ENCODE measurements at places on chromosomes 5 and 9.
A peak's percentile ranks its signal among the peaks of the same experiment; 100 is the strongest.

DNA sequence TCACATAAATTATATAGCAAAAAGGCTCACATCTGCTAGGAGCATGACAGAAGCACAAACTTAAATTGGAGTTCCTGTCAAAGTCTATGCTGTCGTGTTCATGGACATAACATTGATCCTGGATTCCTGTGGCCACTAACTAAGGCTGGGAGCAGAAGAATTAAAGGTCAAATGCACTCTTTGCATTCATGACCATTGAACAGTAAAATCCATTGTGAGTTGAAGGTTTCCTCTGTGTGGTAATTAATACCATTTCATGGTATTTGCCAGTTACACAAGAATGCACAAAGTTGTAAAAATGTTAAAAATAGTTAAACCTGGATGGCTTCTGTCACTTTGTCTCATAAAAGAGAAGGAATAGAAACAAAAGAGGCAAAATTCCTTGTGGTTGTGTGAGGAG is 242.6 kb downstream of the NPR3 start:
- no peak for DNase-seq

DNA sequence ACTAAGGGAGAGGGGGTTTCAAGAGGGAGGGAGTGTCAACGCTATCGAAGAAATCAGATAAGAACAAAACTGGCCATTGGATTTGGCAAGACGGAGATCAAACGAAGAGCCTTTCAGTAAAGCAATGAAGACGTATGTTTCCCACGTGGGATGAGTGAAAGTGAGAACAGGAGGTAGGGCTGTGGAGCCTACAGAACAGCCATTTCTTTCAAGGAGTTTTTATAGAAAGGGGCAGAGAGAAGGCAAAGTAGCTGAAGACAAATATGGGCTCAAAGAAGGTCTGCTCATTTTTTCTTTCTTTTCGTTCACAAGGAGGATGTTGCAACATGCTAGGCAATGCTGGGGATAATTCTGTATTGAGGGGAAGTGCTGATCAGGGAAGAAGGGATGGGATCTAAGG is 98.3 kb downstream of the SUSD1 start:
- no peak for DNase-seq

DNA sequence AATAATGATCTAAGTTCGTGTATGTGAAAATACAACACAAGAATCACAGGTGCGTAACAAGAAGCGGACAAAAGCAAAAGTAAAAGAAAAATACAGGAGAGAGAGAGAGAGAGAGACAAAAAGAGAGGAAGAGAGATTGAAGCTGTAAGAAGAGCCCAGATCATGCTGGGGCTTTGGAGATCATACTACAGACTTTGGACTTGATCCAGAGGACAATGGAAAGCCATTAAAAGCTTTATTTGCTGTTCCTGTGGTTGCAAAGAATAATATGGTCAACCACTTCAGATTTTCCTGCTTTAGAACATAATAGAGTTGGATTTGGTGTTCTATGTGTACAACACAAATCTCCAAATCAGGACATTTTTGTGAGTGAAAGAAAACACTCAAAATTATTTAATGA is 561.4 kb downstream of the CAAP1 start:
- peak; percentile 35 for DNase-seq

- DNase-seq = no peak
Observed at GRCh38 chr9:16309082-16309468, 561.4 kb downstream of the BNC2 start.

DNA sequence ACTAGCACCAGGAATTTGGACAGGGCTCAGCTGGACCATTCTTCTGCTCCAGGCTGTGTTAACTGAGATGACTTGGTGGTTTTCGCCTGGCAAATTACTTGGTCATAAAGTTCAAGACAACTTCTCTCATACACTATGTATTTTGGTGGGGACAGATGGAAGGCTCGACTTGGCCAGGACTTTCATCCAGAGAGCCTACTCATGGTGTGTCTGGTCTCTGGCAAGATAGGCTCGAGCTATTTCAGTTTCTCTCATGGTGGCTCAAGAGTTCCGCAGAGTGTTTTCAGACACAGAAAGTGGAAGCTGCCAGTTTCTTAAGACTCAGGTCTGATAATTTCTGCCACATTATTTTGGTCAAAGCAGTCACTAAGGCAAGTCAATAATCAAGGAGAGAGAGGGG is 135.6 kb downstream of the IRX2 start:
- DNase-seq = no peak

GRCh38 chr5:82046276-82046647 is 74.4 kb downstream of the ATG10 start:
- peak; percentile 10 for DNase-seq

- DNase-seq = no peak
Observed at GRCh38 chr5:169219351-169219750, 81.6 kb downstream of the SLIT3 start.

DNA sequence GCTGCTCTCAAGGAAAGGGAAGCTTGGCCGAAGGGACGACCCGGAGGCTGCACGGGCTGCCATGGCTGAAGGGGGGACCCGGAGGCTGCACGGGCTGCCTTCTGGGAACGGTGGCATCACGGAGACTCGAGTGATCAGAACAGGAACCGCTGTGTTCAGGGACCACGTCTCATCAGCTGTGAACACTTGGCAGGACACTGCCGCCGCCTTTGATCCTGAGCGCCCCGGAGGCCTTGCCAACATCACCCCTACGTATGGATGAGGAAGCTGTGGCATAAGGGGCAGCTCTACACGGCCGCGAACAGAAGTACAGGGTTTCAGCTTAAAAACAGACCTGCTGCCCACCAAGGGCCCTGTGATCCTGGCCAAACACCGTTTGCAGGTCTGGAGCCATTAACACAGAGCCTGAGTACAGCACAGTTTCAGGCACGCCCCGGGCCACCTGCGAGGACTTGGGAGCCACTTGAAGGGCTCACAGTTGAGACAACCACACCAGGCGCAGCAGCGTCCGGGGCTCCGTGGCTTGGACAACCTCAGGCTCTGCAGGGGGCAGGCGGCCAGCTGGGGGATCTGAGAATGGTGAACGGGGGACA is 23.9 kb upstream of the TERT start:
- no peak for DNase-seq

- DNase-seq = no peak
Observed at GRCh38 chr5:2251751-2252150, 369.0 kb upstream of the IRX4 start.

GRCh38 chr5:142441616-142442015 is 116.8 kb upstream of the SPRY4 start:
- no peak for DNase-seq

GRCh38 chr9:78304357-78304756 is 7.4 kb downstream of the PSAT1 start:
- DNase-seq = no peak

DNA sequence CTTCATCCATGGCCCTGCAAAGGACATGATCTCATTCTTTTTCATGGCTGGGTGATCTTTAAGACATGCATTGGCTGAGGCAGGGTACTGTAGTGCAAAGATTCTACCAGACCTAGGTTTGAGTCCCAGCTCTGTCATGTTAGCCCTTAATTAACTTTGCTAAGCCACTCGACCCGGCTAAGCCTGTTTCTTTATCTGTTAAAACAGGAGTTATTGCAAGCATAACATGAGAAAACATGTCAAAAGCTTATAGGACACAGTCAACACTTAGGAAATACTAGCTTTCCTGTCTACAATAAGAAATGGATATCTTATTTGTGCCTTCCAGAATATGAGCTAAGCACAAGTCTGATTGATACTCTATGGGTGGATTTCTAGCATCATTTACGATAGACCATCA is 92.6 kb downstream of the RASEF start:
- DNase-seq = no peak

GRCh38 chr5:32276173-32276853 is 36.4 kb downstream of the MTMR12 start:
- DNase-seq = peak; percentile 51

DNA sequence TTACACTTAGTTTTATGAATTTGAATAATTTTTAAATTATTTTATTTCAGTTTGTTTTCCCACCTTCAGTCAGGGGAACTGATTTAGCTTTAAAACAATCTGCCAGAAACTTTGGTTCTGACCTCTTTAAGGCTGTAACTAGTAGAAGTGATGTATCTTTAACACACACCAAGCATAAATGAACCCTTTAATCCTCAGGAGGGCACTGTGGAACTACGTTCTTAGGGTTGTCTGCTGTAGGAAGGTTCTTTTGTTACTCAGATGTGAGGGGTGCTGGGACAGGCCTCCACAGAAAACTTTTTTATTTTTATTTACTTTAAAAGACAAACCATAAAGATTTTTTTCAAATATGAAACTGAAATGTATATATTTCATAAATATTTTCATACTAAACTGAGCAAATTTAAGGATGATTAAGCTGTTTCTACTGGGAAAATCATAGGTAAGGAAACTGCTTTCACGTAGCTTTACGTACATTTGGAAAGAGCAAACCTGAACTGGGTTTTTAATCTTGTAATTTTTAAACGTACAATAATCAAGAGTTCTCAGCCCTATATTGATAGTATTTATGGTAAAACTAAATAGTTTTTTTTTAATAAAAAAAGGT is 5.3 kb downstream of the KLF4 start:
- peak; percentile 81 for DNase-seq

GRCh38 chr5:104967806-104968410 is 1405.3 kb upstream of the NUDT12 start:
- no peak for DNase-seq

- peak; percentile 24 for DNase-seq
Observed at GRCh38 chr9:13904746-13905145, 409.2 kb downstream of the NFIB start.

DNA sequence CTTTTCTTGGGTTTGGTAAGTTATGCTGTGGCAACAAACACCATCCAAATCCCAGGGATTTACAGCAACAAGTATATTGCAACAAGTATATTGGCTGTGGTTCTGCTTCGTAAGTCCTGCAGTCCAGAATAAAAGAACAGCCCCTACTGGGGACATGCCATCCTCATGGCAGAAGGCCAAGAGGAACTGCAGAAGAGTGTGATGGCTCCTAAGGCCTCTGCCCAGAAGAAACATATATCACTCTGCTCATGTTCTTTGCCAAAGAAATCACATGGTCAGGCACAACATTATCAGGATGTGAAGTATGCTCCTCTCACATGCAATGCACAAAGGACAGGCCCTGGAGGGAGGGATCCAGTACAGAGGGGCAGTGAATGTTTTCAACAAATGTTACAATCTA is 159.6 kb upstream of the TAS2R1 start:
- no peak for DNase-seq
